Activated naive CD4-positive, alpha-beta T cell treated with anti-CD3 and anti-CD28 coated beads, Interleukin-2, amount 50 U/mL, for 72 hours (primary cell): ENCODE measurements at places on chromosomes 1 and 21.

DNA sequence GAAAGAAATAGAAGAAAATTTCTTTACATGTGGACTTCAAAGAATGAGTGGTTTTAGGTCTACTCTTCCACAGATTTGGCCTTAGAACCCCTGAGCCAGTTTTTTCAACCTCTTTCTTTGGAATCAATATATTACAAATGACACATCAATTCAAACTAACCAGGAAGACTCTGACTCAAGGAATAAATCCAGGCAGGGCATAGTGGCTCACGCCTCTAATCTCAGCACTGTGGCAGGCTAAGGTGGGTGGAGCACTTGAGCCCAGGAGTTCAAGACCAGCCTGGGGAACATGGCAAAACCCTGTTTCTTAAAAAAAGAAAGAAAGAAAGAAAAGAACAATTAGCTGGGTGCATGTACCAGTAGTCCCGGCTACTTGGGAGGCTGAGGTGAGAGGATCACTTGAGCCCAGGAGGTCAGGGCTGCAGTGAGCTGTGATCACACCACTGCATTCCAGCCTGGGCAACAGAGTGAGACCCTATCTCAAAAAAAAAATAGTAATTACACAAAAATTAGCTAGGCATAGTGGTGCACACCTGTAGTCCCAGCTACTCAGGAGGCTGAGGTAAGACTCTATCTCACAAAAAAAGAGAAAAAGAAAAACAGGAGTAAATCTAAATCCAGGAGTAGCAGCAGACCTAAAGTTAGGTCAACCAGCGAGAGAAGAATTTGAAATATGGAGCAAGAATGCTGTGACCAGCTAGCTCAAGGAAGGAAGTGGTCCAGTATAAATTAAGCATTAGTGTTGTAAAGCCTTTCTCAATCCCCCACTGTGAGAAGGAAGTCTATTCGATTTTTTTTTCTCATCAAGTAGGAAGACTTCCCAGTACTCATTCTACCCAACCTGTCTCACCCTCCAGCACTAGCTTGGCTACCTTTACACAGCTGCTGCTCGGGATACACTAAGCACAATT is 1.9 kb downstream of the SORT1 start:
- DNase-seq, result no peak

GRCh38 chr1:61436491-61437120 is 288.3 kb downstream of the TM2D1 start:
- no peak for DNase-seq

DNA sequence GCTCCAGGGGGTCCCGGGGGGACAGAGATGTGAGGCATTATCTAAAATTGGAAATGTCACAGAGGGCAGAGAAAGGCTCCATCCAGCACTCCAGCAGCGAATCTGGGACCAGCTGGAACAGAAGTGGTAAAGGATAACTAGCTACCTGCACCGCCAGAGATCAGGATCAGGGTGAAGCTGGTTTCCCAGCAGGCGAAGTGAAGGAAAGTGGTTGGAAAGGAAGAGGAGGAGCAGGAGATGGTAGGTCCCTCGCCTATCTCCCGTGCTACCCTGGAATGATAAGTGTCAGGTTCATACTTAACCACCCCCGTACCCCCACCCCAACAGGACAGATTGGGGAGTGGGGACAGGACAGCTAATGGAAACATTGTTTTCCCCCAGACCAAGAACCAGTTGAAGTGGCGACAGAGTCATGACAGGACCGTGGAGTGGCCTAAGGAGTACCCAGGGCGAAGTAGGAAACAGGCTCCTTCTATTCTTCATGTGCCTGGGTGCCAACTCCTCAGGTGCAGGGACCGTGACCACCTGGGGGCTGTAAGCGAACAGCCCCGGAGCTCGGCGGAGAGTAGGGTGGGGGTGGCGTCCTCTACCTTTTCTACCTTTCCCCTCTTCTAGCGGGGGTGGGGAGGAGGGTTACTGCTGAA is 717 bp downstream of the B4GALT3 start:
- no peak for DNase-seq

DNA sequence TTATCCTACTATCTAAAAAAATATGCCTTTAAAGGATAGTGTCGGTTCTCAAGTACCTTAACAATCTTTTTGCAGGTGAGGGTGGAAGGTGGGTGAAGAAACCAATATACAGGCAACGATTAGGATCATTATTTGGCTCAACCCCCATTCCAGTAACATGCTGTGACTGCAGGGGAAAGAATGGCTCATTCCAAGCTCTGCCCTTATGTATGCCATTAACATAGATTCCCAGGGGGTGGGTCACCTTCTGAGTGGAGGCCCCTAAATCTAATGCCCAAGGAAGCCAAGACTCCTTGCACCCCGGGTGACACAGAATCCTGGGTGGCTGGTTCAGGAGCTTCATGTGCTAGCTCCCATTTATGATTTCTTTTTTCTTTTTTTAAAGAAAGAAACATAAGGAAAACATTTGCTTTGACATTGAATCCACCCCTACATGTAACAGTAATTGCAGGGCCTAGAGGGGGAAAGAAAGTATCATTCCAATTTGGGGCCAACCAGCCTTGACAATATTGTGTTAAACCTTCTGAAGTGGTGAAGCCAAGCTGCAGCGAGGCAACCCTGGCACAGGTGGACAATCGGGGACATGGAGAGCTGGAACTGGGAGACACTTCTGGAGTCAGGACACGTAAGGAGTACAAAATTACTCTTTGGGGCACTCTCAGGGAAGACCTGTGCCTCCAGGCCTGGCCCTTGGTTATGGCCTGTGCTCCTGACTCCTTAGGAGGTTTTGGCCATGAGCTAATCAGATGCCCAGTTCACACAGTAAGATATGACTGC is 200.3 kb downstream of the PBX1 start:
- DNase-seq, result no peak

DNA sequence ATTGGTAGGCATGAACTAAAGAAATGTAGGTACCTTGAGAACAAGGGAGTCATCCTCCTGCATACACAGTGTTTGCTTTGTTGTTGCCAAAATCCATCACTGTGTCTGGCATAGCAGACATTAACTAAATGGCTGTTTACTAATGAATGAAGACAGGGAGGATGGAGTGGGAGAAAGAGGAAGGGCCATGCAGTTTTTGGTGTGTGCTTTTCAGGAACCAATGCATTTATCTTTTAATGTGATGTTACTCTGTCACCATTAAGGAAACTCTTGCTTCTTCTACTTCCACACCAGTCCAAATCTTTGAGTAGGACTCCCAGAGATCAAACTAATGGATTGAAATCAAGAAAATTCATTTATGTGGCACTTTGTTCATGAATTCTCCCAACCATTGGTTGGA is 55.6 kb upstream of the DUSP10 start:
- DNase-seq, result no peak

GRCh38 chr1:203686091-203686632 is 59.5 kb downstream of the ATP2B4 start:
- DNase-seq, result no peak

DNA sequence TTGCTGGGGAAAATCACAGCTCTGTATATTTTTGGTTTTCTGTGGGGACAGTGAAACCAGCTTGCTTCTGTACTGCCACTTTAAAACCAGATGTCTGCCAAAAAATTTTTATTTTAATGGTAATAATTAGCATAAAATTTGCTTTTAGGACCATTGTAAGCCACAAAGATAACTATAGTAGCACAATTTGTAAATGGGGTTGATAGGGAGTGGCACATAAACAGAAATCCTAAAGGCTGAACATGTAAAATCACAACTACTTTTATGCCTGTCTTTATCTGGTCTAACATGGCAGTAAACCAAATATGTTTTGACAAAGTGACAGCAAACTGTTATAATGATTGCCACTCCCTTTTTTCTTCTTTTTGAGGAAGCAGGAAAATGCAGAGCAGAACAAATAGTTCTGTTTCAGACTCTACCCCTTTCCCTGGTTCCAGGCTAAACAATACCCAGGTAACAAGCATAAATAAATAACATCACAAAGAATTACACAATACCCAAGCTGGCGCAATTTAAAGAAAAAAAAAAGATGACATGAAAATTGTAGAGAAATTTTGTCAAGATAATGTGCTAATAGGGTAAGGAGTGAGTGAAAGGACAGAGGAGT is 24.0 kb upstream of the CCDC181 start:
- no peak for DNase-seq

GRCh38 chr21:43986544-43987451 is 25.3 kb upstream of the TRAPPC10 start:
- no peak for DNase-seq

GRCh38 chr1:247528812-247529474 is 7.3 kb downstream of the OR2C3 start:
- no peak for DNase-seq

- DNase-seq, result no peak
Observed at GRCh38 chr1:6130036-6130435, 50.1 kb downstream of the CHD5 start.

GRCh38 chr1:158163000-158163947 is 17.4 kb upstream of the CD1D start:
- no peak for DNase-seq

DNA sequence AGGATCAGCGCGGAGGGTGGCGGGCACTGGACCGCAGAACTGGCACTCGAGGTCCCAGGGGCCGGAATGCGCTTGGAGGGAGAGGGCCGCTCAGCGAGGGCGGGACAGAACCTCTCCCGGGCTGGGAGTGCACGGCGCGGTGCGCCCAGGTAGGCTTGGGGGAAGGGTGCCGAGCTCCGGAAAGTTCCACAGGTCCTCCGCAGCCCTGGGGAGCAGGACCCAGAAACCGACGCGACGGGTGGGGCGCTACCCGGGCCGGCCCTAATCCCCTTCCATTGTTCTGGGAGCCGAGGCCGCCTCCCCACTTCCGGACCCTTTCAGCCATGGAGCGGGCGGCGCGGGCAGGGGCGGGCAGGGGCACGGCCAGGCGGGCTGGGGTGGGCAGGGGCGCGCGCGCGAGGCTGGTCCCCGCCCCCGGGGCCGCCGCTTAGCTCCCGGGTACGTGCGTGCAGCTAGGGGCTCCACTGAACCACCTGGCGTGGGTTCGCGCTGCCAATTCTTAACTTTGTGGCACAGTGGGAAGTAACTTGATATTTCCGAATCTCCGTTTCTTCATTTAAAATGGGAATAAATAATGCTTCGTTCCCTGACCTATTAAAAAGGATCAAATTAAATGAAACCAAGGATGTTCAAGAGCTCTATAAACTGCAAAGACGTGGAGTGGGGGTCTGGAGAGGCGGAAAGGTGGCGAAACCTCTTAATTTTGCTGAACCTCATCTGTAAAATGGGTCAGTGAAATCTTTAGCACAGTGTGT is 20.7 kb downstream of the LGR6 start:
- no peak for DNase-seq

GRCh38 chr1:24149866-24150233 is 6.9 kb upstream of the IL22RA1 start:
- DNase-seq, result no peak

DNA sequence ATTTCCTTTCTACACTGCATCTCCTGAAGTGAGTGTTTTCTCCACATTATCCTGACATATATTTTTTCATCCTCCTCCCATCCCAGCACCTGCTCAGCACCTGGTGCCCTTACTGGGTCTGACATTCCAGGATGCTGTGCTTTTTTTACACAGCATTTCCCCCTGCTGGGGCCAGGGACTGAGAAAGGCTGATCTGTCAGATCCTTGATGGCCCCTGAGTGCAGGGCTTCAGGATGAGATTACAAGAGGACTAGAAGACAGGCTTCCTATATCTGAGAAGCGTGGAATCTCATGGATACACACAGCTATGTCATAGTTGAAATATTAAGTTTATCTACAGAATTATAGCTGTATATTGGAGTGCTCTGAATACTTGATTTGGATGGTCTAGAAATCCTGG is 24.4 kb downstream of the RCAN1 start:
- DNase-seq, result no peak

- no peak for DNase-seq
Observed at GRCh38 chr21:32604464-32604863, 7.7 kb downstream of the CFAP298 start.

DNA sequence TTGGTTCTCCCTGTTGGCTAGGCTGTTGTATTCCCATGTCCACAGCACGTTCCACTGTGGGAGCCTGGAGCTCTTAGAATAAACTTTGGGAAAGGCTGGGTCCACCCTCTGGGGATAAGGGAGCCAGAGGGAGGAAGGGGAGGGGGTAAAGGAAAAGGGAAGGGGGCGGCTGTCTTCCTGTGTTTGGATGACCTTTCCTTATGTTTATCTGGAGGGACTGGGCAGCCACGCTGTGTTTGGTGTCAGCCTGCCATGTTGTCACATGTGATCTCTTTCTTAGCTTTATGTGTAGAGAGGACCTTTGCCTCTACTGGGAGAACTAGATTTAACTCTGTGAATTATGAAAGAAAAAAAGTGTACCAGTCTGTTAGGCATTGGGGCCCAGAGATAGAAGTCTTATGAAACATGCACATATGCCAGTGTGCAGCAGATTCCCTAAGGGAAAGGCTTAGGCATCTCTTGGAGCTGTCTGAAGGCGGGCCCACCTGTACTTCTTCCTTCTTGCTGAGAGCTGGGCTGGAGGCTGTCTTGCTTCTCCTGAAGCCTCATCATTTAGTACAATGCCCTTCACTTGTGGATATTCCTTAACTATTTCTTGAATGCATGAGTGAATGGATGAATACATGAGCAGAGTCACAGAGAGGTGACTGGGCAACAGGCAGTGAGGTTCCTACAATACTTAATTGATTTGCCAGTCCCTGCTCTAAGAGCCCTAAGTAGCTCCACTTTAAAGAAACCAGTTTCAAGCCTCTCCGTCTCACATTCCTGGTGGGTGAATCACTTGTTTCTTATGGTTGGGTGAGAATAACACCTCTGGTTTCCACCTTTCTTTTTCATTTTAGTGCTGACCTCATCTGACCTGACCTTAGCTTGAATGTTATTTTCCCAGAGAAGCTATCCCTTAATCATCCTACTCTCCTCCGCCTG is 62.5 kb upstream of the ARHGAP29 start:
- DNase-seq, result no peak

- DNase-seq, result peak; percentile 70
Observed at GRCh38 chr1:172845371-172845770, 186.5 kb downstream of the FASLG start.
